LNCaP clone FGC (cell line): ENCODE measurements at places on chromosomes 11 and 22.

DNA sequence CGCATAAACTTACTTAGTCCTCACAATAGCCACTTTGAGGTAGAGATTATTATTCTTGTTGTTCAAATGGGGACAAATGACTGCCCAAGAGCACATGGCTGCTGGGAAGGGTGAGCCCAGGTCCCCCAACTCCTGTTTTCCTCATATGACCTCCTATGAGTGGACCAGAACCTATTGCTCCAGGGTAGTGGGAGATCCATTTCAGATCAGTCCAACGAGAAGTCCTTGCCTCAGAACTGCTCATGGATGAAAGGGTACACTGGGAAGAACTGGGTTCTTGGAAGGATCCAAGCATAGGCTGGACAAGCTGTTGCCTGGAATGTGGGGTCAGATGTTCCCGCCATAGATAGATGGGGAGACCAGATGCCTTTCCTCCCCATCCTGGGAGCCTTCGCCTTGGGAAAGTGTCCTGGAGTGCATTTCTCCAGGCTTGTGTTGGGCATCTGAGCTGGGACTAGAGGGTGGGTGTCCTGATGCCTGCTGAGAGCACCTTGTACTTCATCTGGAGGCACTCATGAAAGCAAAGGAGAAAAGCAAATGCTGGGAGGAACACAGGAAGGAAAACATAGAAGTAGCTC is 146.3 kb upstream of the B3GAT1 start:
- DNase-seq = no peak

DNA sequence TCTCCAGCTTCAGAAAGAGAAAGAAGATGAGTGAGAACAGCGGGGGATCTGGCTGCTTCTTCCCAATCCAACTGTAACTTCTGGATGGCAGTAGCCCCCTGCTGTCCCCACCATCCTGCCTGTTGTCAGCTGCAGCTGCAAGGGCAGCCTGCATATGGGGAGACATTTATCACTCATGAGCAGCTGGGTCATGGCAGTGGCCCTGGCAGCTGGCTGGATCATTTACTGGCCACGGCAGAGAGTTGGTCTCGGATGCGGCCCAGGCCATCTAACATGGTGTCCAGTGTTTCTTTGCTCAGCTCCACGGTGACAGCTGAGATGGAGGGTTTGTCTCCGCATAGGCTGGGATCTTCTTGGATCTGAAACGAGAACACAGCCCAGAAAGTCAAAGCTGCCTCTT is 14.8 kb downstream of the COMMD9 start:
- DNase-seq = no peak

- no peak for DNase-seq
These were observed 171.7 kb downstream of the MPPED1 start for GRCh38 chr22:43583501-43583900.

DNA sequence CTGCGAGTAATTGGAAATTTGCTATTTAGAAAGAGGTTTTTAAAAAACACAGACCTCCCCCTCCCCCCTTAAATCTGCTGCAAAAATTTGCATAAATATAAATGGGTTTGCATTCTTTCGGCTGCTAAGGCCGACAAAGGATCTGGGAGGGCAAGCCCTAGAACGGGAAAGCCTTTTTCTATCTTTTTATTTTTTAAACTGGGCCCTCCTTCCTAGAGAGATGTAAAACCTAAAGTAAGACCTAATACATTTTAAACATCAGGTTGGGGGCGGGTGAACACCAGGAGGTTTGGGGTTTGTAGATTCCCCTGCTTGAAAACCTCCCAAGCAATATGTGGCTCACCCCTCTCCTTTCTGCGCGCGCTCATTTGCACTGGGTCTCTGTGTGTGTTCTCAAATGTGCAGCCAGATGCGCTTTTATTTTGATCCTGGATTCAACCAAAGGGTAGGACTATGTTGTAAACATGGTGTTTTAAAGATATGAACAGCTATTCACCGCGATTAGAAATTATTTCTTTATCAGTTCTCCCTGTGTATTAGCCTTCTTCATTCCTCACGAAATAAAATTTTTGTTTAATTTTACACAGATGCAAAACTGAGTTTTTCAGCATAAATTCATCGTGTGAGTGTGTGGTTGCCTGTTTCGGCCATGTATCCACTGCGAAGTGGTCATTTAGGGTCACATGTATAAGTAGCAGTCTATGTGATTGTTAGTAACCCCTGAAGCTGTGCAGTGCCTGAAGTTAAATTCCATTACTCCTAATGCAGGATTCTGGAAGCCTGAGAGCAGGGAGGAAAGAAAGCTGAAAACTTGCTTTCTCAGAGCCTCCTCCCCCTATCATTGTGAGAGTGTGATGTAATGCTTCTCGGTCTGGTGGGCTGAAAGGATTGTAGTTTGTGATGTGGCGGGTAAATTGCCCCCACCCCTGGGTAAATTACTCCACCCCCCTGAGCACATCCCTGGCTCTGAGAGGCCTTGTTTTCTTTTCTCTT is 988 bp downstream of the TNRC6B start:
- no peak for DNase-seq

GRCh38 chr22:46074771-46075551 is 75.4 kb upstream of the PPARA start:
- DNase-seq = no peak

DNA sequence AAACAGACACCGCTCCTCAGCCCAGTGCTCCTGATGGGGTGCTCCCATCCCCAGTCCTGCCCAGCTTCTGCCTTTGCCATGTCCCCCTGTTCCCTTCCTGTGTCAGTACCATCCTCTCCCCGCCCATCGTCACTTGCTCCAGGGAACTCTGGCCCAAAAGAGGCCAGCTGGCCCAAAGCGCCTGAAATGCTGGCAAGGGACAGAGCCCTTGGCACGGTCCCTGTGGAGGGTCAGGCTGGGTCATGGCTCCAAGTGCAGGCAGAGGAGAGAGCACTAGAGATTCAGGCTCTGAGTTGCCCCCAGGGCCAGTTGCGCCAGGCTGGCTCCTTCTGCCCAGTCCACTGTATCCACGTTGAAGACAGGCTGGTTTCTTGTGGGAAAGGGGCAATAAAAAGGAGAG is 8.4 kb upstream of the HDHD5 start:
- DNase-seq = peak; percentile 81

GRCh38 chr11:78354408-78355308 is 63.0 kb downstream of the GAB2 start:
- no peak for DNase-seq

DNA sequence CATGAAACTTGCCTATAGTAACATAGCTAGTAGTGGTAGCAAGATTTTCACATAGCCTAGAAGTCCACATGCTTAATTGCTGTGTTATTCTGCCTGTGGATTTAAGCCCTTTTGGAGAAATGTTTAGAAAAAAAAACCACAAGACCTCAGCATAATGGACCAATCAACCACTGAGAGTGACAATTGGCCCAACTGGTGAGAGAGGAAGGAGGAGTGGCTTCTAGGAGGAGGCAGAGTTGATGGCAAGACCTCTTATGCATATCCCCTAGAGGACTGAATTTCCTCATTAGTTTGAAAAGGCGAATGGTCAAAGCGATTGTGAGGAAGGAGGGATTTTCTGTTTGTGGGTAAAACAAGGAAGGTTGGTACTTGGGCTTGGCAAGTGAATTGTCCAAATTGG is 30.6 kb downstream of the NNMT start:
- no peak for DNase-seq

DNA sequence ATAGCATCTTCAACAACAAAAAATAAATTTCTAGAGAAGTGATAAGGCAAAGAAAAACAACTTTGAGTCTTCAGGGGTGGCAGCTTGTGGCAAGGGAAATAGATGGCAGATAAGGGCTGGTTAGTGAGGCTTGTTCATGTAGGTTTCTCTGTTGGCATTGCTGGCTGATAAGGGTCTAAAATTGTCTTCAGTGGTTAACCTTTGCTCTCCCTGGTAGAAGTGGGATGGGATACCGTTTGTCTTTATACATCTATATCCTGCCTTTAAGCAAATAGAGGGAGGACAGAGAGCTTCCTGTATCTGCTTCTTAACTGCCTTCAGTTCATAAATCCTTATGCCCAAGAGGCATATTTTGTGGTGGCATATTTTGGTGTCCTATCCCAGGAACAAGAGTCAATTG is 57.1 kb downstream of the TRAF6 start:
- DNase-seq = no peak

DNA sequence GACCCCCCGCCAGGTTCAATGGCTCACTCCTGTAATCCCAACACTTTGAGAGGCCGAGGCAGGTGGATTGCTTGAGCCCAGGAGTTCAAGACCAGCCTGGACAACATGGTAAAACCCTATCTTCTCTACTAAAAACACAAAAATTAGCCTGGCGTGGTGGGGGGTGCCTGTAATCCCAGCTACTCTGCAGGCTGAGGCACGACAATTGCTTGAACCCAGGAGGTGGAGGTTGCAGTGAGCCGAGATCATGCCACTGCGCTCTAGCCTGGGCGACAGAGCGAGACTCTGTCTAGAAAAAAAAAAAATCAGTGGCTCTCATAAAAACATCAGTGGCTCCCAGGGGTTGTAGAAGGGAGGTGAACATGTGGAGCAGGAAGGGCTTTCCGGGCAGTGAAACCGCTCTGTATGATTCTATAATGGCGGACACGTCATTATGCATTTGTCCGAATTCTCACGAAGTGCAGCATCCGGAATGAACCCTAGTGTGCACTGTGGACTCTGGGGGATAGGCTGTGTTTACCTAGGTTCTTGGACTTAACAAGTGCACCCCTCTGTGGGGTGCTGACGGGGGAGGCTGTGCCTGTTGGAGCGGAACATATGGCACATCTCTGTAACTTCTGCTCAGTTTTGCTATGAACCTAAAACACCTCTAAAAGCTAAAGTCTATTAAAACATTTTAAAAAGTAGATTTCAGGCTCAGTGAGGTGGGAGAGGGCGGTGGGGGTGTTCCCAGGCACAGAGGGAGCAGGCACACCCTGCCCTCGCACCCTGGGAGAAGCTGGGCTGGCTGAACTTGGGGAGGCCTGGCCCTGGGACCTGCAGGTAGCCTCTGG is 49.1 kb upstream of the SEPTIN5 start:
- no peak for DNase-seq

- DNase-seq = no peak
These were observed 38.0 kb downstream of the METTL15 start for GRCh38 chr11:28146123-28146751.

DNA sequence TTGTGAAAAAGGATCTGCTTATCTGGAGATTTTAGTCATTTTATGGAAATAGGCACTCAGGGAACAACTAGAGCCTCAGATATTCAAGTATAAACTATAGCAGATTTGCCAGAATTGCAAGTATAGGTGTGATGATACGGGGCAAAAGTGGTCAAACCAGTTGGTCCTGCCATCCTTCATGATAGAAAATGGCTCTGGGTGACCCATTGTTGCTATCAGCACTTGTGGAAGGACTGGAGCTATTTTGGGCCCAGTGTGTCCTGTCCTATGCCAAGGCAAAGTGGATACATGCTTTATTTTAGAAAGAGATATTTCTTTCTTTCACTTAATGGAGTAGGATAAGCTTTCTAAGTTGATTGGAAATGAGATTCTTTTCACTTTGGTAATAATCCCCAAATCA is 85.2 kb downstream of the PPP6R3 start:
- DNase-seq = peak; percentile 58

GRCh38 chr11:68396516-68396915 is 64.0 kb upstream of the PPP6R3 start:
- DNase-seq = no peak

GRCh38 chr11:96260532-96260931 is 82.5 kb downstream of the MAML2 start:
- DNase-seq = no peak

DNA sequence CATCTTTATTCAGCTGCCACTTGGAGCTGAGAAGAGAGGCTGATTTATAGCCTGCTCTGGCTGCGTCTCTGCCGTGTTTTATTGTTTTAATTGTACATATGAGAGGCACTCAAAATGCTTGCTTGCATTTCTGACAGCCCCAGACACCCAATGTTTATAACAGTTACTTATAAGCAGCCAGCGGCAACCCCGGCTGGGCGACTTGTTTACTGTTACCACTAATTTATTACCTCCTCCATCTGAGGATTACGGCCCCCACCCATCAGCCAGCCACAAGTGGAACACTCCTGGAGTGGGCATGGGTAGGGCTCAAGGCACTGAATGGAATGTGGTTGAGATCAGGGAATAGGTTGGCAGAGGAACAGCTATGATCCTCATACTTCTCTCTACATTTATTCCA is 61.2 kb downstream of the CLPB start:
- no peak for DNase-seq

DNA sequence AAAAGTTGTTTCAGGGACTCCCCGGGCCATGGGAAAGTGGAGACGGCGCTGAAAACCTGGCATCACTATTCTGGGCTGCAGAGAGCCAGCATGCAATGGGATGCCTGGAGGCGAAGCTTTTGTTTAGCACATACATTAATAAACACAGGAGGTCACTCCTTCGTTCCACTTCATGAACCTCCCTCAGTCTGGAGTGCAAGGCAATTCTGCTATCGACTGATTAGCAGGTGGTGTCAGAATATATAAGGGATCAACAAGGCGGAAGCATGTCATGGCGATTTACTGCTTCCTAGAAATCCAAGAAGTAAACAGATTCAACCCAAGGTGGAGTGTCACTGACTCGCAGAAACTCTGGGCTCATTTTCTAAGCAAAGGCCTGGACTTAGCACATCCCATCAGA is 45.4 kb upstream of the MN1 start:
- no peak for DNase-seq

DNA sequence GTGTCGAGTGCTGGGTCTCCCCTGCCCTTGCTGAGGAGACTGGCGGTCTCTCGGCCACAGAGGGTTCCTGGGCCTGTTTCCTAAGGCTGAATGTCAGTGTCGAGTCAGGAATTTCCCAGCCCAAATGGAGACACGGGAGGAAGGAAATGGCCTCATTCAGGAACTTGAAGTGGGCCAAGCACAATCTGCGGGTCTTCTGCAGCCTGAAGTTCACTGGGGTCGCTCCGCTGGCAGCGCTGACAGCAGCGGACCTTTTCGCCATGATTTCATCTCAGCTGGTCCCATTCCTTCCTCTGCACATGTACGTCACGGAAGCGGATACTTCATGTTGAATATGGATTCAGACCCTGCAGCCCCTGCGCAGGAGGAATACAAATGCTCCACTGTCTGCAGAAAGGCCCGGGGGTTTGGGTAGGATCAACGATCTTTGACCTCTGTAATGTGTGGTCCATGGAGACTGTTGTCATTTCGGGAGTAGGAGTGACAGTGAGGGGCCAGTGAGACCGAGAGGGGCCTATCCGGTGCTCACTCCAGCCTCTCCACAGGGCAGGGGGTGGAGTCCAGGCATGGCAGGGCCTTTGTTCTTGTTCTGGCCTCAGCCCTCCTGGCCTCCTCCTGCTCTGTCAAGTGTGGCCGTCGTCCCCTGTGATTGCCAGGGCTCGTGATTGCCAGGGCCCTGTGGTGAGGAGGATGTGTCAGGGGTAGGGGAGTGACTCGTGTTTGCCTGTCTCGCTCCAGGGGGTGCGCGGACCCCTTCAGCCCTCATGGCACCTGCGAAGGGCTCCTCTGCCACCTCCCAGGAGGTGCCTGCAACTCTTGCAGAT is 402.3 kb downstream of the TBC1D22A start:
- no peak for DNase-seq

GRCh38 chr11:110463153-110463552 is 33.4 kb downstream of the FDX1 start:
- DNase-seq = no peak
